MM.1S (cell line): ENCODE measurements at places on chromosomes 3 and 15.

DNA sequence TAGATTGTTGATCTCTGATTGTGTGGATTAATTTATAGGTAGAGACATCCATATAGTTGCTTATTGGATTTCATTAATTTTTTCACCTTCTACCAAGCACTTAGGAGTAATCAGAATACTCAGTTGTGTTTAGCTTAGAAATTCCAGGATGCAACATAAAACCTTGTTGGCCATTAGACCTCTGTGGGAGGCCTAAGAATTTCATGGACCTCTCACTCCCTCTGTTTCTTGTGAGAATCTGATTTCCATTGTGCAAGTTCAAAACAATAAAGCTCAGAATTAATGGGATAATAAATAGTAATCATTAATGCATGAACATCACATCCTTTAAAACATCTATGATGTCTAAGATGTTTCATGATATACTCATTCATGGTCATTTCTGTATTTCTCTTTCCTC is 332.4 kb downstream of the GRM7 start:
- H3K36me3 ChIP-seq: no peaks in the 10 kb centered on the region
- H3K27ac ChIP-seq: no peak overlapping the region
- no peaks in the 10 kb centered on the region for H3K4me1 ChIP-seq
- H3K4me3 ChIP-seq: no peak overlapping the region
- no peaks in the 10 kb centered on the region for H3K27me3 ChIP-seq

- no peaks in the 10 kb centered on the region for H3K36me3 ChIP-seq
- no peak overlapping the region for H3K27ac ChIP-seq
- H3K4me3 ChIP-seq: no peak overlapping the region
- H3K27me3 ChIP-seq: peaks cover 6% of the 10 kb centered on the region
- DNase-seq: no peak
Observed at GRCh38 chr15:77877869-77878577, 199.5 kb downstream of the TBC1D2B start.

- H3K4me3 ChIP-seq: no peak overlapping the region
- H3K4me1 ChIP-seq: no peaks in the 10 kb centered on the region
- DNase-seq: no peak
- H3K36me3 ChIP-seq: no peaks in the 10 kb centered on the region
Observed at GRCh38 chr15:27638958-27639357, 460.2 kb downstream of the OCA2 start.

DNA sequence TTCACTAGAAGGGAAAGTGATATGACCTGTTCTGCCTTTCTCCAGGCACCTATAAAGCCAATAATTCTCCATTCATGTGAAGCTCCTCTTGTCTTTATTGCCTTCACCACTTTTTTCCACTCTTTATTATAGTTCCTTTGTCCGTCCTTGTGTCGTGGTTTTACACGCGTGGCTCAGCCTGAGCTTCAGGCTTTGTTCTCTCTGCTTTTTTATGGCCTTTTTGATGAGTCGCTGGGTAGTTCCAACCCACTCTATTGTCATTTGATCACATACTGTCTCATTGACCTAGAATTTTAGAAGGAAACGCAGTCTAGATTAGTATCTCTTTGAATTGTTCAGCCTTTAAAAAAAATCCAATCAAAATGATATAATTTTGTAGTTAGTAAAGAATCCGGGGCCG is 403.2 kb downstream of the PTPRG start:
- no peak overlapping the region for H3K27ac ChIP-seq
- H3K4me1 ChIP-seq: no peaks in the 10 kb centered on the region
- no peaks in the 10 kb centered on the region for H3K27me3 ChIP-seq
- H3K36me3 ChIP-seq: no peaks in the 10 kb centered on the region
- no peak overlapping the region for H3K4me3 ChIP-seq

DNA sequence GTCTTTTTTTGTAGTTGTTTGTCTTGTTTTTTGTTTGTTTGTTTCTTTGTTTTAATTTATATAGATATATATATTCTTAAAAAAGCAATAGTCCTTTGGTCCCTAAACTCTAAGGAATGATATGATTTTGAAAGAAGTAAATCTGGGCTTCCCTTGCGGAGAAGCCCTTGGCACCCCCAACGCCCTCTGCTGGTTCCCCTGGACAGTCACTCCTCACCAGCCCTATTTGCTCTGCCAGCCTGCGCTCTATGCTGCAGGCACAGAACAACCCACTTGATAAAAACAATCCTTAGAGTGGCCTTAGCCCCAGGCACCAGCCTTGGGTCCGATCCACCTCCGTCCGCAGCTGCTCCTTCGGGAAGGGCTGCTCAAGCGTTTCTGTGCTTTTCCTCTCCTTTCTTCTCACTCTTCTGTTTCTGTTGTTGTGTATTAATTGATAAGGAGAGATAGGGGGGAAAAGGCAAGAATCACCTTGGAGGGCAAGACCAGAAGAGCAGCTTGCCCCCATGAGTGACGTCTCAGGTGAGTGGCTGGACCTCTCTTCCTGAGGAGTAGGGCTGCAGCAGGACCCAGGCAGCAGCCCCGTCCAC is 13.7 kb upstream of the PARP6 start:
- no peaks in the 10 kb centered on the region for H3K4me1 ChIP-seq
- H3K36me3 ChIP-seq: no peaks in the 10 kb centered on the region
- H3K4me3 ChIP-seq: no peak overlapping the region
- peak; percentile 10 for DNase-seq

DNA sequence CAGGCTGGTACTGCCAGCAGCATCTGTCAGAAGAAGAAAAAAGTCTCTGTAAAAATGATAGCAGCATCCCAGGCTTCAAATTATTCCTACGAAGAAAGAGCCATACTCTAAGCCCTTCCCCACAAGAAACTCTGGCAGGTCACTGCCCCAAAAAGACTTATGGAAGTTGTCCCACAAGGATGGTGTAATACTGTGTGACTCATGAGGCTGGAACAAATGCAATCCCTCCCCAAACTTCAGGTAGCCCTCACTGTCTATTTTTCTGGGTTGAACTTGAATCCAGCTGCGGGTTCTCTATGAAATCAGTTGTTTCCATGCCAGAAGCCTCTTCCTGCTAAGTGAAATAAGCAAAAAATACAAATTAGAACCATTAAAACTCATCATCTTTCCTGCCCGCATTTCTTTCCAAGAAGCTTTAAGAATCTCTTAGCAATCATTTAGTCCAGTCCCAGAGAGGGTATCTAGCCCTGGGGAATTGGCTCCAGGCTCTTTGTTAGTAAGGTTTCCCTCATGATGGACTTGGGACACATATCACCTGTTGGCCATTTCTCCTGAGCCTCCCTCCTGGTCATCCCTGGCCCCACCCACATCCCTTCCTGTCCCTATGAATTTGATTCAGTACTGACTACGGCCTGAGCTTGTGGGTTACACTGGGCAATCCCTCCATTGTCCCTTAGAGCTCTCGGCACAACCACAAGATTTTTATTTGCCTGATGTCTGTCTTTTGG is 51.7 kb downstream of the FAM174B start:
- no peaks in the 10 kb centered on the region for H3K4me1 ChIP-seq
- H3K27me3 ChIP-seq: no peaks in the 10 kb centered on the region
- no peak overlapping the region for H3K27ac ChIP-seq
- no peaks in the 10 kb centered on the region for H3K36me3 ChIP-seq
- no peak overlapping the region for H3K4me3 ChIP-seq

- DNase-seq: no peak
- no peaks in the 10 kb centered on the region for H3K36me3 ChIP-seq
- no peak overlapping the region for H3K27ac ChIP-seq
Observed at GRCh38 chr15:88990185-88990679, 77.1 kb upstream of the MFGE8 start.

GRCh38 chr3:54939557-54940300 is 11.9 kb upstream of the LRTM1 start:
- no peaks in the 10 kb centered on the region for H3K4me1 ChIP-seq
- no peaks in the 10 kb centered on the region for H3K27me3 ChIP-seq
- H3K4me3 ChIP-seq: no peak overlapping the region
- H3K27ac ChIP-seq: no peak overlapping the region

DNA sequence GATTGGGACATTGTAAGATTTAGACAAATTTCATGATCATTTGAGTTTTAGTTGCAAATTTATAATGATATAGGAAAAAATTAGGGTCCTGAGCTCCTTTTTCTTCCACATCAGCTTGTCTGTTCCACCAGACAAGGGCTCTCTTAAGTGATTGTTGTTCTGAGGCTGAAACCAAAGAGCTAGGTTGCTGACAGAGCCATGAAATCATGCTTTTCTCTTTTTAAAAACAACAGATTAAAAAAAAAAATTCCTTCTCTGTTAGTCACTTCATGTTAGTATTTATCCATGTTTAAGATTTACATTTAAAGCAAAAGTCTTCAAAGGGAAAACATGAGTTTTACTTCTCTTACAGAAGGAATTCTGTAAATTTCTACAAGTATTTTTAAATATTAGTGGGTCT is 56.8 kb downstream of the ATP2C1 start:
- H3K4me1 ChIP-seq: peaks cover 5% of the 10 kb centered on the region; the same call in 1 of the 2 replicates
- H3K36me3 ChIP-seq: no peaks in the 10 kb centered on the region
- no peak overlapping the region for H3K27ac ChIP-seq
- H3K4me3 ChIP-seq: no peak overlapping the region
- H3K27me3 ChIP-seq: no peaks in the 10 kb centered on the region

- H3K27ac ChIP-seq: no peak overlapping the region
- H3K4me3 ChIP-seq: no peak overlapping the region
- no peaks in the 10 kb centered on the region for H3K27me3 ChIP-seq
- DNase-seq: peak; percentile 69
- H3K4me1 ChIP-seq: peaks cover 23% of the 10 kb centered on the region
Observed at GRCh38 chr3:64399205-64399800, 174.0 kb upstream of the PRICKLE2 start.

DNA sequence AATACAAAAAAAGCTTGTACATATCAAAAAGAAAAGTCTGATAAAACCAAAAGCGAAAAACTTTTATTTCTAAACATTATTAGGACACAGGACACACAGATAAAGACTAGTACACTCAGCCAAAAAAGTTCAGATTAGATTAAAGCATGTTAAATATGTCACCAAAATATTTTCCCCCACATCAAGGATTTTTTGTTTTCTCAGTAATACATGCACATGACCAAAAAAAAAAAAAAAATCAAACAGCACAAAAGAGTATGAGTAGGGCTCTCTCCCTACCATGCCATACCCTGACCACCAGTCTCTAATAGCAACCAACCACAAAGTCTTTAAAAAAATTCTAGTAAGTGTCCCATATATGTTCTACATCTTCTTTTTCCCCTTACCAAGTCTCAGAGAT is 77.4 kb downstream of the LRRFIP2 start:
- no peaks in the 10 kb centered on the region for H3K27me3 ChIP-seq
- H3K4me3 ChIP-seq: no peak overlapping the region
- 0 out of 2 replicates have a peak, but pooled peaks cover 3% of the 10 kb centered on the region for H3K36me3 ChIP-seq
- H3K4me1 ChIP-seq: no peaks in the 10 kb centered on the region
- no peak for DNase-seq

- H3K4me1 ChIP-seq: no peaks in the 10 kb centered on the region
- H3K4me3 ChIP-seq: no peak overlapping the region
- H3K27me3 ChIP-seq: no peaks in the 10 kb centered on the region
- H3K36me3 ChIP-seq: no peaks in the 10 kb centered on the region
Observed at GRCh38 chr3:86152620-86153019, 838.3 kb downstream of the VGLL3 start.

DNA sequence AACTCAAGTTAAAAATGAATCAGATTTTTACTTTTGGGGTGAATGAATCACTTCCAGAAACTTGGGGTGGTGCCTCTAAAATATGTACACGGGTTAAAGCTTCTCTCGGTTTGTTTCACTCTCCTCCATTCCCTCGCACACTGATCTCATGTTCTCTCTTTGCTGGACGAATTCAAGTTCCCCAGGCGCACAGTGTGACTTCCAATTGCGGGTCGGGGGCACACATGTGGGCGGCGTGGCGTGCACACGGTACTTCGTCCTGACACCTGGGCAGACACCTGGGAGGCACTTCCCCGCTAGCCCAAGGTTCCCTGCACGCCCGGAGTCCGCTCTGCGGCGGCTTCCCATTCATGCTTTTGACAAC is 692 bp downstream of the SCAANT1 start:
- peak overlapping the region; percentile 71 for H3K4me3 ChIP-seq
- no peaks in the 10 kb centered on the region for H3K27me3 ChIP-seq
- H3K27ac ChIP-seq: peak overlapping the region; percentile 79; the same call in 1 of the 2 replicates
- peaks cover 21% of the 10 kb centered on the region for H3K4me1 ChIP-seq
- DNase-seq: no peak

DNA sequence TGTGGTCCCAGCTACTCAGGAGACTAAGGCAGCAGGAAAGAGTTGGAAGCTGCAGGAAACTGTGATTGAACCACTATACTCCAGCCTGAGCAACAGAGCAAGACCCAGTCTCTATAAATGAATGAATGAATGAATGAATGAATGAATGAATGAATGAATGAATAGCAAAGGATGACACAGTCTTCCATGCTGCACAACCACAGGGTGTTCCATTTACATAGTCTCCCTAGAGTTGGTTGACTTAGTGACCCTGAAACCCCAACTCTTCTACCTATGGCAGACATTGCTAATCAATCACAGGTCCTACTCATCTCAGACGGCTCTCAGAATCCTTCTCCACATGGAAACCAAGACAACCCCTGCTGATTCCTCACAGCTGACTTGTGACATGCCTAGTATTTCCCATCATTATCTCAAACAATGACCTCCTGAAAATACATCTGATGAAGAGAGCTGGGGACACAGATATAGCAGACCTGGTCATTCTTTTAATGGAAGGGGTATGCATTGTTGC is 2.1 kb downstream of the IQCF5 start:
- no peaks in the 10 kb centered on the region for H3K4me1 ChIP-seq
- H3K27me3 ChIP-seq: no peaks in the 10 kb centered on the region
- H3K36me3 ChIP-seq: no peaks in the 10 kb centered on the region

DNA sequence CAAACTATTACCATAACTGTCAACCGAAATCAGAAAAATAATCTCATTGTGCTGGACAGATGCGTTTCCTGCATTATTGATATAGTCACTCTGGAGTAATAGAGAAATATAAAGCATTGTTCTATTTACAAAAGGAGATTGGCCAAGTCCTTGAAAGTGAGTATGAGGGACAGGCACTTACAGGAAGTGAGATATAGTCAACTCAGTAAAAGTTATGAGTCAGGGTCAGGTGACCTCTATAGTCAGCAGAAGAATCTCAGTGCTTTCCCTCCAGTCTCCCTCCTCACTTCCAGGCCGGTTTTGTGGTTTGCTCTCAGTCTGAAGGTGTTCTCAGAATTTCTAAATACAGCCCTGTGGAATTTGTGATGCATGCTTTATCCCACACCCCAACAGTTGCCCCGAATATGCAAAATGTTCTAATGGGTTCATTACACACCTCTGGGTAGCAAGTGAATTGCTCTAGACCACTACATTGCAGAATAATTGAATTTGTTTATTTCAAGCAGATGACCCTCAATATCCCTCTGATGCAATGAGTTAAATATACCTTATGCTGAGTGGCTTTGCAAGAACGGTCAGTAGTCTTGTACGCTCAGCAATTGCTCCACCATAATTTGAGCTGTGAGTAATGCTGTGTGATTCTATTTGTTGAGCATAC is 787.7 kb downstream of the MCTP2 start:
- peak; percentile 52 for DNase-seq
- no peaks in the 10 kb centered on the region for H3K36me3 ChIP-seq
- no peaks in the 10 kb centered on the region for H3K27me3 ChIP-seq
- H3K4me1 ChIP-seq: peaks cover 12% of the 10 kb centered on the region; the same call in 1 of the 2 replicates

GRCh38 chr3:136546720-136547119 is 205.5 kb downstream of the STAG1 start:
- no peak overlapping the region for H3K27ac ChIP-seq
- no peaks in the 10 kb centered on the region for H3K36me3 ChIP-seq
- H3K4me1 ChIP-seq: peaks cover 9% of the 10 kb centered on the region; the same call in 1 of the 2 replicates
- H3K4me3 ChIP-seq: no peak overlapping the region
- no peaks in the 10 kb centered on the region for H3K27me3 ChIP-seq
